ENCODE measurements at places on chromosomes 7 and 10.

GRCh38 chr7:127887631-127888030 lies 143.6 kb downstream of the LRRC4 start:
- no peak for DNase-seq

- no peak for DNase-seq
Observed at GRCh38 chr10:88920198-88920597, 32.4 kb downstream of the ACTA2 start.

DNA sequence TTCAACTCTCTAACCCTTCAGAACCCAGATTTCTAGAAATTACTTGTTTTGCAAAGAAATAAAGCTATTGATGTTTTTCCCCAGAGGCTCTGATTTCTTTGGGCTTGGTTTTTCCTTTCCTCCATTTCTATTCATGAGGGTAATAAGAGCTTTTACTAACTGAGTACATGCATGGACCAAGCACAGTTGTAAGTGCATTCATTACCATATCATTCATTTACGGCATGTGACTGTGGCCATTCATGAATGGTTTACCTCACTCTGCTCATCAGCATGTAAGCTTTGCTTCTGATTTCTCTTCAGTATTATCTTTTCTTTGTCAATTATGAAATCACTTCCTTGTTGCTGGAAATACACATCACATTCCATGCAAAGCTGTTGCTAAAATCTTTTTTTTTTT lies 42.4 kb downstream of the LAMB4 start:
- DNase-seq = no peak

DNA sequence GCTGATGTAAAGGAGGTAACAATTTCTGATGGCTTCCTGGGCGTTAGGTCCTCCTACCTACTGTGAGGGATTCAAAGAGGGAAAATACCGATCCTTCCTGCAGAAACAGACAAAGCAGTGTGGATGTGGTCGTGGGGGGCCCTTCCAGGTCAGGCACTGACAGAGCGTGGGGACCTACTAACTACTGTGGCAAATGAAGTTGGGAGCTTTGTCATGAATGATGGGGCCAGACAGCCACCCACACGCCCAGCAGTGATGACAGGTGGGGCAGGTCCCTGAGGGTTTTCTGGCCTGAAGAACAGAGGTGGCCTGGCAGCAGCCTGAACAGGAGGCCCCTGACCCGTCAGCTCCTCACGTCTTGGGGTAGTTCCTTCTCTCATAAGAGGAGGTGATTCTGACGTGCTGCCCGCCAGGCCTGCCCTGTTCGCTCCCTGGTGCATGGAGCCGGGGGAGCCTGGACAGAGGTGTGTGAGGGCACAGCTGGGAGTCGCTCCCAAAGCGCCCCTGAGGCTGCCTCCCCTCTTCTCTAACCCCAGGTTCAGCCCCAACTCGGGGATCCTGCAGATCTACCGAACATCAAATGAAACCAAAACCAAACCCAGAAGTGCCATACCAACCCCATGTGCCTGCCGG lies 4.2 kb downstream of the ATP6V0E2 start:
- DNase-seq = no peak

DNA sequence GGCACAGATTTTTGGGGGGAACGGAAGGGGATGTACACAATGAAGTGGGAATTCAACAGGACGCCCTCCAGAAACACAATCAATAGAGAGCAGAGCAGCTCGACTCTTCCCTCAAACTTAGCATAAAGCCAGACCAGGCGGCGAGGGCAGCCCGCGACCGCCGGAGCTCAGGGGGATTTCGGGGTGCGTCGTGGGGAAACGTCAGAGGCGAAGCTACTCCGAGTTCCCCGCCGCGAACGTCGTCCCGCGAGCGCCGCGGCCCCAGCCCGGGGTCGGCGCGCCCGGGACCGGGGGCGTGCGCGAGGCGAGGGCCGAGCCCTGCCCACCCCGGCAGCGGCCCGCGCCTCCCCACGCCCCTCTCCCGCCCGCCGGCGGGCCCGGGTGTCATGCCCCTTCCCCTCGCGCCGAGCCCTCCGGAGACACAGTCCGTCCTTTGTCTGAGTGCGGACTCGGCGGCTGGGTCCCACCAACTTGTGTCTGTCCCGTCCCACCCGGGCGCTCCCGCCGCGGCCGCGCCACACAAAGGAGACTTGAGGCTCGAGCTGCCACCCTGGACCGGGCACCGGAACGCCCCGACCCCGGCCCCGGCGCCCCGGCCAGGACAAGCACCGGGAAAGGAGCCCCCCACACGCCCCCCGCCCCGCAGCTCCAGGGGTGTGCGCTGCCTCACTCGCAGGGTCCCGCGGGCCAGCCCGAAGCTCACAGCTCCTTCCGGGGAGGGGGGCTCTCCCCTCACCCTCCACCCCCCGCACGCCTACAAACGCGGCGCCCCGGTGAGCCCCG lies 634 bp downstream of the EZH2 start:
- DNase-seq = peak; percentile 53

Data from endothelial cell (in vitro differentiated cells).